ENCODE measurements at places on chromosomes 3 and 15.

- DNase-seq, result no peak
These were observed 146.1 kb downstream of the NAALADL2 start for GRCh38 chr3:175005193-175005592.

- no peak for DNase-seq
These were observed 7.8 kb upstream of the KIF7 start for GRCh38 chr15:89662893-89663626.

DNA sequence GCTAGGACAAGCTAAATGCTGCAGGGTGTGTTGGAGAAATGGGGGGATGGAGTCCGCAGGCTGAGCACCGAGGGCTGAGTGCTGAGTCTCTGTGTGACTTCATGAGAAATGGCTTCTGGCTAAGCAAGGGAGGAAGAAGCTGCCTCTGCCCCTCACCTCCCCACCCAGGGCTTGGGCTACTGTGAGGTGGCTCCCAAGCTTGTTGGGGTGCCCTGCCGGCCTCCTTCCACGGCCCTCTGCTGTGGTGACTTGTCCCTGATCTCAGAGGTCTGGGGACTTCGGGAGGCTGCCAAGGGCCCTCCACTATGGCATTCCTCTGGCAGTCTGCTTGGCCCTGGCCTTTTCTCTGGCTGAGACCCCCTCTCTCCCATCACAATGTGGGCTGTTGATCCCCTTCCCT, 30.1 kb upstream of the RAD18 start:
- DNase-seq, result no peak

DNA sequence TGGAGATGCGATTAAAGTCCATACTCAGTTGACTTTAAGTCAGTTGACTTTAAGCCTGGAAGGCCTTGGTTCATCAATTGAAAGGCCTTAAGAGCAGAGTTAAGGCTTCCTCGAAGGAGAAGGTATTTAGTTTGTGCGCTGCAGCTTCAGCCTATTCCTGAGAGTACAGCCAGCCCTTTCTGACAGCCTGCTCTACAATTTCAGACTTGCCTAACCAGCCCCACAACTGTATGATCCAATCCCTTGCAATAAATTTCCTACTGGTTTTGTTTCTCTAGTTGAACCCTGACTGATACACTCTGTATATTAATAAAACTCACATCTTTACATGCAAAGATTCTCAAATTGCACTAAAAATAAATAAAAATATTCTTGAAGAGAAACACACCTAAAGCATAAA, 66.1 kb upstream of the RORA start:
- DNase-seq, result no peak

- DNase-seq, result no peak
These were observed 96.6 kb downstream of the LRIG1 start for GRCh38 chr3:66404197-66404596.

GRCh38 chr3:45608885-45609284, 14.3 kb downstream of the LIMD1 start:
- no peak for DNase-seq

DNA sequence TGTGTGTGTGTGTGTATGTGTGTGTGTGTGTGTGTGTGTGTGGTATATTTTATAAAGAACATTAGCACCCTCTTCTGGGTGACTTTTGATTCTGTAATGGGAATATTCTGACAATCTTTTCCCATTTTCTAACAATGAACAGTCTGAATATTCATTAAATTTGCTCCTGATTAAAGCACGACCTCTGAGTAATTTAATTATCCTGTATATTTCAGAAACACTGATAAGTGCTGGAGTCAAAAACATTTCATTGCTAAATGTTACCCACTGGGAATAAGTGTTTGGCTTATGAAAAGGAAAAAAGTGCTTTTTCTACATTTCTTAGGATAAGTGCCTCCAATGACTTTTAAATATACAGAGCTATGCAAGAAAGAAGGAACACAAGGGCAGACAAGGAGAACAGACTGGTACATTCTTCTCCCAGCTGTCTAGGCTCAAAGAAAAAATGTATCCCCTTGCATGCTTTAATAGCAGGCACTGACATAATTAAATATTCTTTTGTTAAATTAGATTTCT, 32.3 kb upstream of the SYNPR start:
- no peak for DNase-seq

GRCh38 chr3:143506190-143506589, 342.1 kb downstream of the SLC9A9 start:
- no peak for DNase-seq

DNA sequence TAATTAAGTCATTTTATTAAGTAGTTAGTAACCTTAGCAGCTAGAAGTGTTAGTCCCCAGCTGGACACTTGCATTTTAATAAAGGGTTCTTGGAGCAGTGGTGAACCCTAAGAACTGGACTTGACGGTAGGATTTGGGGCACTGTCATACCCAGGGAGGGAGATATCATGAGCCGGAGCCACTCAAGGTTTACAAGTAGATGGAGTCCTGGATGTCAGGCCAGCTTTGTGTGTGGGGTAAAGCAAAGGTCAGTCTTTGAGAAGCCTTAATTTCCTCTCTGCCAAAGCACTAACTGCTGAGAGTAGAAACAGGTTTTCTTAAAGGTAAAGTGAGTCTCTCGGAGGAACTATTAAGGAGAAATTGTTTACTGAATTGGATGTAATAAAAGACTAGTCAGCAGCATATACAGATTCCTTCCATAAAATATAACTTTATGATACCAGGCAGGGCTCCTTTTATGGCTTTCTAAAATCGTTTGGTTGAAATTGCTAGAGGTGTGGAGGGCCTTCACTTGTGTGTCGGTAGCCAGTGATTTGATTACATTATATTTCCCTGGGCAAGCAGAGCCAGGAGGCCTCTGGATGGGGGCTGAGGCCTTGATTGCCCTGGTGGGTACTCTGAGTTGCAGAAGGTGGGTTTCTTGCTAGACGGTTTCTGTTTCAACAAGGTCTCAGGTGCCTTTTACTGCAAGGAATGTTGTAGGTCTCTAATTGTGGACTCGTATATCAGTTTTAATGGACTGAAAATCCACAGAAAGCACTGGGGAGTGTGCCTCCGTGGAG, 23.1 kb downstream of the SQOR start:
- DNase-seq, result no peak

DNA sequence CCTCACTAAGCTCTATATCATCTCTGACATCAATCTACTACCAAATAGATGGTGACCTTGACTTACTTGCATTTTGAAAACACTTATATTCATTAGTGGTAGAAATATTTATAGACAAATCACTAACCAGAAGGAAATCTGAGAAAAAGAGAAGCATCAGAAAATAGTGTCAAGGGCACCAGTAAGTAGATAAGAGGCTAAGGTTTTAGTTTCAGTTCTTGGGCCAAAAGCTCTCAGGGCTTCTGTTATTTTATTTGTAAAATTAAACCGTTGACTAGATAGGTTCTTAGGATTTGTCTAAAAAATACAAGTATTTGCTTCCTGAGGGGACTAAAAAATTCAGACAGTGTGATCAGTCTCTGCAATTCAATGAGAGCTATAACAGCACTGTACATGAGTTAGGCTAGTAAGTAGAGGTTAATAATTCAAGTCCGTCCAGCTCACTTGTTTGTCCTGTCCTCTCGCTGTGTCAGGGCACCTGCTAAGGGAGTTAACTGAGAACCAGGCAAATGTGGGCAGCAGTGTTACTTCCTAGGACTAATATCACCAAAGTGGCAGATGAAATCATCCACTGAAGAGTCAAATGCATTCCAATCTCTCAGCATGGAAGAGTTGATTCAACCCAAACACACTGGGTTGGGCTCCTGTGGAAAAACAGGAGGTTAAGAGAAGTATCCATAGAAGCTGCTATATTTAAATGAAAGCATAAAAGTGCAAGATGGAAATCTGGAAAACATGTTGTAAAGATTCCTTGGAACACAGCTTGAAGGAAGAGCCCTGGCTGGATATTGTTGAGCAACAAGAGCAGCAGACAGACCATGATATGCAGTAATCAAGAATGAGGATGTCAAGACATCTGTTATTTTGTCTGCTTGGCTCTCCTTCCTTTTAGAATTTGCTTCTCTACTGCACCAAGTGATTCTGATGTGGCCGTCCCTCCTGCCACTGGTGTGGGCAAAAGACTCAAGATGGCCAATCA, 134.9 kb upstream of the ZBTB20 start:
- DNase-seq, result no peak

DNA sequence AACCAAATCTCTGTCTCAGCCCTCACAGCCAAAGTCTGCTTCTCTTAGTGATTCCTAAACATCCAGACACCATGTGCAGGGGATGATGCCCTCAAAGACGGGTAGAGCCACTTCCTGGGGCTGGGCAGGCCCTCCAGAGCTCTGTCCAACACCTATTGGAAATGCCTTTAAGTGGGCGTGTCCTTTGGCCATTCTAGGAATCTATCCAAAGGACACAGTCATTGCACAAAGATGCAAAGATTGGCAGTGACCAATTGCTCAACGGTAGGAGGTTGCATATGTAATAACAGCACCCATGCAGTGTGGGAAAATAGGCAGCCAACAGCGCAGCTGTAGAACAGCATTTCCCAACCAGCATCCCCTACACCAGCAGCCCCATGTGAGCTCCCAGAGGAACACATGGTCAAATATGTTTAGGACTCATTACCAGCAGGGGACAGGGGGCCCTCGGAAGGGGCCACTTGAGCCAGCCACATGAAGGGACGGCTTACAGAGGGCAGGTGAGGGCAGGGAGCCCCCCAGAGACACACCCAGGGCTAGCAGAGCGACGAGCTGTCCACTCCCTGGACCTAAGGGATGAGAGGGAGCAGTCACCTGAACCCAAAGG, 142.8 kb upstream of the IQSEC1 start:
- no peak for DNase-seq

DNA sequence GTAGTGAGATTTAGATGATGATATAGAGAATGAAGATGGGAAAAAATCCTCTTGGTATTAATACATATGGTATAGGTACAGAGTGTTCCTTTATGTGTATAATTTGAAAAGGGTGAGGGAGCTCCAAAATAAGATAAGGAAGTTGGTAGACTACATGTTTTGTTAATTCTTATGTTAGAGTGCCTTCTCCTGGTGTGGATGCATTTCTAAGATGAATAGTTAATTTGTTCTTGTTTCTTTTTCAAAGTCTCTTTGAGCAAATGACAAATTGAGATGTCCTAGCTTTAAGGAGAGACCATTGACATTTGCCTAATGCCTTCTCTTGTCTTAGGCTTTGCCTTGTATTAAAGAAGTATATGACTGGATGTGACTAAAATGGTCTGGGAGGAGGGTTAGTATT, 34.1 kb downstream of the AKAP13 start:
- no peak for DNase-seq

DNA sequence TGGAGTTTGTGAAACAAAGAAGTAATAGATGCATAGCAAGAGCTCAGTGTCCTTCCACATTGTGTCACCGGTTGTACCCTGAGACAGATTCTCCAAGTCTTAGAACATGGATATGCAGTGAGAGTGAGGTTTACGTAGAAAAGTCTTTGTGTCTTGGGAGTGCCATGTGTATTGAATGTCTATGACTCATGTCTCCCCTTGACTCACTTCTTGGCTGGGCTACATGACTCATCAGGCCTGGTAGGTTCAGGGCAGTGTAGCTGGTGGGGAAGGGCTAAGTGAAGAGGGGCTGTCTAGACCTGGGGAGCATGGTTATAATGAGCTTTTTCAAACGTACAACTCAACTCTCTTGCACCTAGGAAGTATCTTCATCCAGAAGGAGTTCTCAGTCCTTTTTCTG, 167.4 kb downstream of the GAP43 start:
- DNase-seq, result no peak

DNA sequence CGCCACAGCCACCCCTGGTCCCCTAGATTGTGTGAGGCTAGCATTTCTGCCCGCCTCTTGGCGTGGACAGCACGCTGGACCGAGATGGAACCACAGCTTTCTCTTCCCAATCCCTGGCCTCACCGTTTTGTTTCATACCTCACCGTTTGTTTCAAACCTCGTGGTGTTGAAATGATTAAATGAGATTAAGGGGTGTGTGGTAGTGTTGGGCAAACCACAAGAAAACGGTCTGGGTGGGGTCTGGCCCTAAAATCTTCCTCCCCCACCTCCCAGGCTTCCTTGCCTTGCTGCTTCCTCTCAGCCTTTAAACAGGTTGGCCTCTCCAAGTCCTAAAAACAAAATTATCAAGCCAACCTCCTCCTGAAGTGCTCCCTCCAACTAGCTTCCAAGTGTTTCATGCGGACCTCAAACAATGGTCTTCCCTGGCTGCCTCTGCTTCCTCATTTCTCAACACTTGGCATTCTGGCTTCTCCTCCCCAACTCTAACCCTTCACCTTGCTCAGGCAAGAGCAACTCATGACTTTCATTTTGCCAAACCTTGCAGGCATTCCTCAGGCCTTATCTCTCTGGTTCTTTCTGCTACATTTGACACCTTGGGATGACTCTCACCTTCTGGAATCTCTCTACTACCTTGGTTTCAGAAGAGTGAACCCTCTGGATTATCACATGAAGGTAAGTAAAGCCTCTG, 1.4 kb upstream of the ATP13A3 start:
- DNase-seq, result no peak

DNA sequence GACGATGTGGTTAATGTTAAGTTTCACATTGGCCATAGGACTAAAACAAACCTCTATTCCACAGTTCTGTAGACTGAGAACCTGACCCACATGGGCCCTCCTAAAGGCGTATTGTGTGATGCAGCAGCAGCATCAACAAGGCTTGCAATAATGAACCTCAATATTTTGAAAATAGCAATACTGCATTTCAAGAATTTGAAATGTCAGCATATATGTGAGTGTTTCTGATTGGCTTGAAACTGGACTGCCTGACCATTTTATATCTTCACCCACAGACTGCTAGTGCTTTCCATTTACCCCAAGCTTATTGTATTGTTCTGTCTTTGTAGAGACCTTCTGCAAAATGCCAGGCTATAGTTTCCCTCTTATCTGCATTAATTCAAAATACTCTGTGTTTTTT, 1122.3 kb downstream of the IGSF11 start:
- no peak for DNase-seq
